ENCODE measurements at places on chromosomes 11 and 22. TPM values are rescaled to one million over a fixed set of nuclear protein-coding genes. Genes with fewer than 3 reads are reported as not detected.
A peak's percentile ranks its signal among the peaks of the same experiment; 100 is the strongest.

GRCh38 chr11:129655247-129655832, 160.3 kb upstream of the TMEM45B start:
- DNase-seq: no peak

DNA sequence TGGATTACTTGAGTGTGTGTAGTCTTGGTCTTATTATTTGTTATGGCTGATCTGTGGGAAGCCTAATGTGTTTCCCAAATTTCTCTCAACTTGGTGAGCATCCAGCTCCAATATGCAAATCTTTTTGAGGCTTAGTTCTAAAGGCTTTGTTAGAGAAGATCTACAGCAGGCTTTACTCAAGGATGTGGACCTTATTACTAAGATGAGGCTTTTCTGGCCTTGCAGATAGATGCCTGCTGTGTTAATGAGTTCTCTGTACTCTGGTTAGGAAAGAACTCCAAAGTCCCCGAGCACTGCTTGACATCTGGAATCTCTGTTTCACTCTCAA, 24.1 kb downstream of the MYEOV start:
- DNase-seq: no peak

GRCh38 chr11:72972496-72973128, 158.4 kb downstream of the ATG16L2 start:
- DNase-seq: no peak

DNA sequence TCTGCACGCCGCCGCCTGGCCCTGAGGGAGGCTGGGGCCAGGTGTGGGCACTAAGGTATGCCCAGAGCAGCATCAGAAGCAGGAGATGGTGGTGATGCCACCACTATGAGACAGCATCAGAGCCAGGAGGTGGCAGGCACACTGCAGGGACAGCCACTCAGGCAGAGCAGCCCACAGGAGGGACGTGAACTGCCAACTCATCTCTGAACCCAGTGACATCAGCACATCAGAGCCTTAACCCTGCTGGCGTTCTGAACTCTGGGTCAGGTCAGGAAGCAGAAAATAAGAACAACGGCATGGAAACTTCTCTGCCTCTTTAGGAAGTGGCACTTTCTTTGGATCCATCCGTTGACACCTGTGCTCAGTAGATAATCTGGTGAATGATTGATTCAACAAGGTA, 14.7 kb upstream of the IFT27 start:
- peak; percentile 14 for DNase-seq

TMPRSS6 gene
- total RNA-seq: 9.2 TPM

TMEM151A gene
- total RNA-seq: not detected

MS4A15 gene
- total RNA-seq: not detected

DNA sequence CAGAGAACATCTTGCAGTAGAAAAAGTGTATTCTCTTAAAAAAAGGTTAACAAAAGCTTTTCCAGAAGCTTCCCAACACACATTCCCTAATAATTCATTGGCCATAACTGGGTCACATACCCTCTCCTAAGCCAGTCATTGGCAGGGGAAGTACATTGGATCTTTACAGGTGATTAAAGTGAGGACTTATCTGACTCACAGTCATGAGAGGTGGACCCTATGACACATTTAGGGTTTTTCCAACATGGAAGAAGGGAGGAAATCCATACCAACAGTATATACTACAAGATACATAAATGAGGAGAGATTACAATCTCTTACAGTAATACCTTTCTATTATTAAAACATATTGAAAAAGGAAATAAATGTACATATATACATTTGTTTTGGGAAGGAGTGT, 72.2 kb downstream of the CCDC73 start:
- DNase-seq: no peak

SCN3B gene
- total RNA-seq: not detected

DNA sequence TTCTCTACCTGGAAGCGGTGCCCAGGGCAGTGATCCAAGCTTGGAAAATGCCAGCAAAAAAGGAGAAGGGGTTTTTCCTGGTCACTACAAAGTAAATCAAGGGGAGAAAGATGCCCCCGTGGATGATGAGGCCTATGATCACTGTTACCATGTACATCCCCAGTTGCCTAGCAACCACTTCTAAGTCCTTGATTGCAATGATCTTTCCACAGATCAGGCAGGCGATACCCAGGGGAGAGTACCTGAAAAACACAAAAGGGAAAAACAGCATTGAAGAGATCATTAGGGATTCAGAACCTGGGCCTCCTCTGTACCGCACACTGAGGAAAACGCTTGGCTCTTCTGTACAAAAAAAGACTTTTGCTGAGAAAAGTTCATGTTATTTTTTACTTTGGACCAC, 127.1 kb downstream of the SLC1A2 start:
- DNase-seq: no peak

KDM4E gene
- not detected for total RNA-seq

GRCh38 chr11:120129570-120129969, 8.3 kb downstream of the TRIM29 start:
- no peak for DNase-seq

IL17REL gene
- not detected for total RNA-seq

JAML gene
- total RNA-seq: 377 TPM

DNA sequence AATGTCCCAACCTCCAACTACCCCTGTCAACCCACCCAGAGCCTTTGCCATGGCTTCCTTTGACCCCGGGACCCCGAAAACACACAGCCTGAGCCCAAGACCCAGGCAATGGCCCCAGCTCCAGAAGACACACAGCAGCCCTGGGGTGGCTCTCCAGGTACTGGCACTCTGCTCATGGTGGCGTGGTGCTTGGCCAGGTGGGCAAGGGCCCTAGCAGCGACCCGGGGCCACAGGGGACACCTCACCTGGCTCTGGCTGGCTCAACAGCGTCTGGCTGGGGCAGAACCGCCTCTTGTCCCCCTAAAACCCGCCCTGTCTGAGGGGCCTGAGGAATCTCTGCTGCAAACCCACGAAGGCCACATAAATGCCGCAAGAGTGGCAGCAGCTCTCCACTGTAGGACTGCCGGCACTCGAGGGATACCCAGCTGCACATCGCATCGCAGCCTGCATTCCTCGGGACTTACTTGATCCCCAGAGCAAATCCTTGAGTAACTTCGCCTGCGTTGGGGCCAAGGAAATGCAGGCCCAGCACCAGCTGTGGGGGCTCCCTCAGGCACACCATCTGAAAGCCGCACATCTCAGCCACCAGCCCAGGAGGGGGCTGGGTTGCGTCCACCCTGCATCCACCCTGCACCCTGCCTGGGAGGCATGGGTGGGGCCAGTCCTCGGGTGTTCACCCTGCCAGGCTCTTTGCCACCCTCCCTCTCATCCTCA, 23.1 kb upstream of the GNB1L start:
- DNase-seq: no peak

CCDC73 gene
- total RNA-seq: 0.11 TPM

DNA sequence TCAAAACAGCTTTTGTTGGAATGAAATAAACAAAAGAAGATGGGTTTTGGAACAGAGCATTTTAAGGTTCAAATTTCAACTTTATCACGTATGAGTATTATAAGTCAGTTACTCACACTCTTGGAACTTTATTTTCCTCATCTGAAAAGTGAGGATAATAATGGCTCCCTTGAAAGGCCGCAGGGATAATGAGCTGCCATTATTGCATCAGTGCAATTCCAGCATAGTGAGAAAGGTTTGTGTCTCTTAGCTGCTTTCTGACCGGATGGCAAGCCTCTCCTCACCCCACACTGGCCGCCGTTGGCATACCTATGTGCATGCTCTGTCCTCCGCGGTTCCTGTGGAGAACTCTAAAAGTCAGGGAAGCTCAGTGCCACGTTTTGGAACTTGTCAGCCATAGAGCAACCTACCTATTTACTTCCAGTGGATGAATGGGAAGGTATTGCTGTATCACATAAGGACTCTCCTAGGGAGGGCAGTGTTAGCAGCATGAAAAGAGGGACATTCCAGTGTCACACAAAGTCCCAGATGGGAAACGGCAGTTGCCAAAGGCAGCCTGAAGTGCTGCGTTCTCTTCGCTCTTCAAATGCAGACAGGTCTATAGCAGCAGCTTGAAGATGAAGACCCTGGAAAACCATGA, 368.9 kb downstream of the NTM start:
- DNase-seq: no peak

AKIP1 gene
- 23.4 TPM for total RNA-seq

DNA sequence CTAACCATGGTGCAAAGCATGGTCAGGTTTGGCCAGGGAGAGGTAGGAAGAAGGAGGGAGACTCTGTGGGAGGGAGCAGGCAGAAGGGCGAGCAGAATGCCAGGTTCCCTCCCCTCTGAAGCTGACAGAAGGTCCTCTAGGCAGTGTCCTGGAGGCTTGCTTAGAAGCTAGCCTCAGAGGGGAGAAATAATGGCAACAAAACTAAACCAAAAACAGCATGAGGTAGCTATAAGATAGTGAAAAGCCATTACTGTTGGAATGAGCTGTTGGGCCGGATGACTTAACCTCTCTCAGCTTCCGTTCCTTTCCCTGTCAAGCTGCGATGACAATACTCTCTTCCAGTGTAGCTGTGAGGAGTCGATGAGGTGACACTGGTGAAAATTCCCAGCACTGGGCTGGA, 36.6 kb downstream of the RASSF10 start:
- no peak for DNase-seq

- DNase-seq: no peak
These were observed 32.0 kb downstream of the TRIM66 start for GRCh38 chr11:8650401-8650990.

GRCh38 chr11:65416341-65416824, 6.2 kb upstream of the NEAT1 start:
- peak; percentile 88 for DNase-seq

DNA sequence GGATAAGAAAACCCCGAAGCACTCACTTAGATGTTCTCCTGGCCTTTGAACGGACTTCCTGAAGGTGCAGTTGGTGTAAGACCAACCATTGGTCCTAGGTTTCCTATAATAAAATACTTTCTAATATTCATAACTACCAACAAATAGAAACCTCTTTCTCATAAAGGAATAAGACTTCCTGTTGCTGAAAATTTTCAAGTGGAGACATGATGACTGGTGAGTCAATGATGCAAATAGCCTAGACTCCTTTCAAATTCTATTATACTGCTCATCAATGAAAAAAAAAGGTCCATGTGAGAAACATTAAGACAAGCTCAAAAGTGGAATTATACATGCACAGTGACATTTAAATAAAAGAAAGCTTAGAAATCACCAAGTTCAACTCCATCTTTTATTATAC, 862.8 kb downstream of the FAM181B start:
- no peak for DNase-seq

GRCh38 chr11:28488336-28488735, 380.1 kb downstream of the METTL15 start:
- no peak for DNase-seq

C11orf86 gene
- total RNA-seq: not detected

SLC22A25 gene
- total RNA-seq: not detected

DNA sequence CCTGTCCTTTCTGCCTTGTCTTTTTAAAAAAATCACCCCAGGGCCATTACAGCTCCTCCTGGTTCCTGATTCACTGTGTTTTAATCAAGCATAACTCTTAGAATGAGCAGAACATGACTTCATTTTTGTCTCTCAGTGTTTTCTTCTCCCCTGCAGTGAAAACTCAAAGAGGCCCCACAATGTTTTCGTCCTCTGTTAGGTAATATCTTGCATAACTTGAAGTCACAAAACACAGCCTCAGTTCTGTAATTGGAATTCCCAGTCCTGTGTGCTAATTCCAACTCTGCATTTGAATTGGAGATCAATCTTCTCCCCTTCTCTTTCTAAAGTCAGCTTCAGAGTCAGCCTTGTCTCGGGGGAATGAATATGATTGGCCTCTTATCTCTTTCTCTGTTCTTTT, 186.5 kb upstream of the NAV2 start:
- no peak for DNase-seq

TECTA gene
- total RNA-seq: 0.09 TPM

- DNase-seq: no peak
These were observed 1.9 kb upstream of the SMDT1 start for GRCh38 chr22:42077486-42078125.

KRTAP5-10 gene
- total RNA-seq: not detected

GRCh38 chr11:72100462-72100861, 2.6 kb downstream of the LAMTOR1 start:
- DNase-seq: no peak

GLB1L2 gene
- 3.1 TPM for total RNA-seq

Data from activated T-helper 2 cell treated with anti-CD3 and anti-CD28 coated beads, Interferon-gamma antibody, Interleukin-2, Interleukin-4, amounts not matched to agents 10 μg/mL and 5 μg/mL and 100 μg/mL, durations not matched to agents 14 hours and 24 hours and 36 hours (primary cell).